Fibroblast of skin of scalp (primary cell): ENCODE measurements at places on chromosomes 5 and 9.

- DNase-seq, result no peak
Measured at GRCh38 chr5:126972062-126972895, 58.1 kb downstream of the MARCHF3 start.

DNA sequence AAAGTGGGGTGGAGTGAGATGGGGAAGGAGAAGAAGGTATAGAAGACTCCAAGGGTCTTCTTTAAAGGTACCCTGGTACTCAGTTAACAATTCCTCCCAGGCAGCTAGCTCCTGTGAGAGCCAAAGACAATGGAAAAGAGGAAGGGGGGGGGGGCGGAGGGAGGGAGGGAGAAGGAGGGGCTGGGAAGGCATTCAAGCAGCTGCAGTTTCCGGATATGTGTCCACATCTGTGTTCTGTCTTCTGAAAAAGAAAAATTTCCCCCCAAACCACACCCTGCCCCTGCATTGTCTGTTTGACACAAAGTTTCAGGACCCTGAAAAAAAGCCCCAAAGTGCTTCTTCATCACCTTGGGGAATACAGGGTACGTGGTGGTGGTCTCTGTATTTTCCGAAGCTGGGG, 11.1 kb downstream of the SPRY4 start:
- DNase-seq, result no peak

- DNase-seq, result peak; percentile 97
Measured at GRCh38 chr9:117093891-117094844, 320.7 kb downstream of the ASTN2 start.

GRCh38 chr5:134258896-134259295, 33.0 kb upstream of the PPP2CA start:
- DNase-seq, result no peak

DNA sequence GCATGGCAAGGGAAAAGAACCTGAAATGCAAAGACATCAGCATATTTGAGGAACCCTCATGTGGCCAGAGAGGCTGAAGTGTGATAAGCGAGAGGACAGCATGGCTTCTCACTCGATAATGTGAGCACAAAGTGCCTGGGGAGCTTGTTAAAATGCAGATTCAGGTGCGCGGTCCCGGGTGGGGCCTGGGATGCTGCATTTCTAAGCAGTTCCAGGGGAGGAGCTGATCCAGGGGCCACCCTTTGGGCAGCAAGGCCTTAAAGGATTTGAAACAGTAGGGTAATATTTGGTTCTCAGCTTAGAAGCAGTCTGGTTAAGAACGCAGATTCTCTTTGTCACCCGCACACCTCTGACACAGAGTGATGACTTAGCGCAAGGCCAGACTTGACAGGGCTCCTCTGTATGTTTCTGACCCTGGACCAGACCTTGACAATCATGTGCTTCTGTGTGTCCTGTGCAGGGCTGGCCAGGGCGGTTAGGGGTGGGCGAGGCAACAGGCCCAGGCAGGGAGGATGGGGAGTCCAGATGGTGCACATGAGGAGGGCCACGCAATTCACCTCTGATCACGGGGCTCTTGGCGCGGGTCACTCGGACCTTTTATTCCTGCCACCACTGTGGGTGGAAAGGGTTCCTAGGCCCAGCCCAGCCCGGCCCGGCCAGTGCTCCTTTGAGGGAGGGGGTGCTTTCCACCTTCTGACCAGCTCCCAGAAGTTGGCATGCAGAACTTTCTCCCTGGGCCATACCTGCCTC, 62.8 kb upstream of the TBC1D2 start:
- no peak for DNase-seq

- DNase-seq, result no peak
Measured at GRCh38 chr9:94480205-94480604, 74.7 kb upstream of the PCAT7 start.

GRCh38 chr5:4375640-4376039, 764.5 kb upstream of the ADAMTS16 start:
- no peak for DNase-seq

DNA sequence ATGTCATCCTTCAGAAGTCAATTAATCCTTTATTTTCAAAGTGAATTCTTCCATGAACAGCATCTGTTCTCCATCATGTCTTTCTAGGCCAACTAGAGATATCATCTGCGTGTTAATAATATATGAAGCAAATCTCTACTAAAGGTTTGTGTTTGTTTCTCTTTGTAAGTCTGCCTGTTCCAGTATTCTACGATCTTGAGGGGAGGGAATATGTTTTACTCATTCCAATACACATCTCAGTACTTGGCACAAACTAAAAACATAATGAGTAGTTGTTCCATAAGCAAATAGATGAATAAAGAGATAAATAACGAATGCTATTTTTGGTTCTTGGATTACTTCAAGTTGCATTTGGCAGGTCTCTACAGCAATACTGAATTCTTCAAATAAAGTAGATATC, 470.7 kb upstream of the GRIN3A start:
- DNase-seq, result no peak

DNA sequence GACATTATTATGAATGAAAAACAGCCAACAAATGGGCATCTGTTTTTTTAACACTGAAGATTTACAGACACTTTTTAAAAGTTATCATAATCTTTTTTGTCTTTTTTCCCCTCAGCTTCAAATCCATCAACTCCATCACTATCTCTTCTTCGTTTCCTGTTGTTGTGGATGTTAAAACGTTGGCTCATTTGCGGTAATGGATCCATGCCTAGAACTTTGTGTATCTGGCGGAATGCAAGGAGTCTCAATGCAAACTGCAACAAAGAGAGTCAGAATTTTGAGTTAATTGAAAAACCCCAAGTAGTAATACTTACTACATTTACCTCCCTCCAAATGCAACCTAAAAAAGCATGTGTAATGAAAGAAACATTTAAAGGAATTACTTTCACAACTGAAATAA, 42.9 kb upstream of the MTMR12 start:
- DNase-seq, result no peak

- peak; percentile 26 for DNase-seq
Measured at GRCh38 chr5:14068136-14068535, 75.0 kb upstream of the TRIO start.

GRCh38 chr9:132020272-132020671, 59.4 kb downstream of the MED27 start:
- DNase-seq, result no peak

- DNase-seq, result peak; percentile 70
Measured at GRCh38 chr5:35319333-35320002, 89.2 kb upstream of the PRLR start.

GRCh38 chr9:93197670-93198069, 13.7 kb downstream of the WNK2 start:
- no peak for DNase-seq

DNA sequence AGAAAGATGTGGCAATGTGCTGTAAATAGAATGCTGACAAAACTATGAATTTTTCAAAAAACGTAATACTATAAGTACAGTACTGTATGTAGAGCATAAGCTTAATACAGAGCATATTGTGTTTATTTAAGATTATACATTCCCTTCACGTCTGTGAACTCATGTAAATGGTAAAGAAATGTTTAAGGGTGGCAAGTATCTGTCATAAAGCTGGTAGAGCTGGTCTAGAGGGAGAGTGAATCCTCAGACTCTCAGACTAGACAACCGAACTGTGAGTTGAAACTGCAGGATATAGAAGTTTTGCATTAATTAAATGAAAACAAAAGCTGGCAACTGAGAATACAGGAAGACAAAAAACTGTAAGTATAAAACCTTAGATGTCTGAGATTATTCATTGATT, 87.3 kb upstream of the ANXA1 start:
- no peak for DNase-seq

- peak; percentile 87 for DNase-seq
Measured at GRCh38 chr9:33620738-33621439, 96.8 kb downstream of the ANKRD18B start.

DNA sequence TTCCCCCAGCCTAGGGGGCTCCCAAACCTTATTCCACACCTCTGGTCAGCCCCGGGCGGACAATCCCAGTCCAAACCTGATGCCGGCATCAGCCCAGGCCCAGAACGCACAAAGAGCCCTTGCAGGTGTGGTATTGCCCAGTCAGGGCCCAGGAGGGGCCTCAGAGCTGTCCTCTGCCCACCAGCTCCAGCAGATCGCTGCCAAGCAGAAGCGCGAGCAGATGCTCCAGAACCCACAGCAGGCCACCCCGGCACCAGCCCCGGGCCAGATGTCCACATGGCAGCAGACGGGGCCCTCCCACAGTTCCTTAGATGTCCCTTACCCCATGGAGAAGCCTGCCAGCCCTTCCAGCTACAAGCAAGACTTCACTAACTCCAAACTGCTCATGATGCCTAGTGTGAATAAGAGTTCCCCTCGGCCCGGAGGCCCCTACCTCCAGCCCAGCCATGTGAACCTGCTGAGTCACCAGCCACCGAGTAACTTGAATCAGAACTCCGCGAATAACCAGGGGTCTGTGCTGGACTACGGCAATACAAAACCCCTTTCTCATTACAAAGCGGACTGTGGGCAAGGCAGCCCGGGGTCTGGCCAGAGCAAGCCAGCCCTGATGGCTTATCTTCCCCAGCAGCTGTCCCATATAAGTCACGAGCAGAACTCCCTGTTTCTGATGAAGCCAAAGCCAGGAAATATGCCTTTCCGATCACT, 27.6 kb upstream of the LTC4S start:
- DNase-seq, result peak; percentile 40

DNA sequence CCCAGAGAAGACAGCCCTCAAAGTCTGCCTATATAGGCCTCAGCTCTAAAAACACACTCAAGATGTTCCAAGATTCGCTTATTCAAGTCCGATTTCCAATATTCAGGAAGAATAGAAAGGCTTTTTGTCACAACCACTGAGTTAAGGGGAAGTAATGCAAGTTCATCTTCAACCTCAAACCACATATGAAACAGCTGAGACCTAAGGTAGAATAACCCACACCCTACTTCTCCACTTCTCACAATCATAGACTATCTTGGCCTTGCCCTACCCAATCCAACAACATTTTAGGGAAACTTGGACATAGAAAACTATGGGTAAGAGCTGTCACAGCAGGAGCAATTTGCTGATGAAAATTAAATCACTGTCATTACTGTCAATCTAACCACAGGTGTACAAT, 152.0 kb upstream of the LRRTM2 start:
- no peak for DNase-seq

GRCh38 chr5:157603333-157604190, 28.0 kb upstream of the ADAM19 start:
- DNase-seq, result peak; percentile 88

GRCh38 chr5:40932766-40933165, 23.5 kb downstream of the C7 start:
- no peak for DNase-seq

- no peak for DNase-seq
Measured at GRCh38 chr9:132892400-132892799, 13.7 kb downstream of the SPACA9 start.
